ENCODE measurements at places on chromosomes 5 and 9. TPM values are rescaled to one million over a fixed set of nuclear protein-coding genes. Genes with fewer than 3 reads are reported as not detected.

GRCh38 chr9:89409466-89409865 lies 88.4 kb downstream of the SEMA4D start:
- no peak for DNase-seq

GRCh38 chr9:27645161-27645840 lies 72.0 kb upstream of the C9orf72 start:
- no peak for DNase-seq

GRCh38 chr5:133861161-133861737 lies 107.2 kb downstream of the C5orf15 start:
- DNase-seq = no peak

- no peak for DNase-seq
Measured at GRCh38 chr9:89295400-89295799, 15.6 kb upstream of the CKS2 start.

DNA sequence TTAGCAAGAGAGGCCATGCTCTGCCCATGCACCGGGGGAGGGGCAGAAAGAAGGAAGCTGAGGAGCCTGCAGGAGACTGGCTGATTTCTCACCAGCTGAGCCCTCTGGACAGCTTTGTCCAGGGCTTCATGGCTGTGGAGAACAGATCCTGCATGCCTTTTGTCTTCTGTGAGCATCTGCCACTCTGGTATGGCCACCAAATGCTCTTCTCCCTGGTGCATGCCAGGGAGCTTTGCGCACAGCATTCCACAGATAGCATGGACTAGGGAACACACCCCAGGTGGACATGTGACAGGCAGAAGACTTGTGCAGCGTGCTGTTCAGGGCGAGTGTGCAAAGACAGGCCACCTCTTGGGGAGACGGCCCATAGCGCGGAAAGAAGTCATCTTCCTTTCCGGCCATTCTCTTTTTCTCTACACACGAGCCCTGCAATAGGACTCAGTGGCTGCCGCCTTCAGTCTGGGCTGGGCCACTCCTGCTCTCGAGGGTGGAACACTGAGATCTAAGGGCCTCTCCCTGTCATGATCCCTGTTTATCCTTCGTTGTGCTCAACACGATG lies 56.7 kb downstream of the GADD45G start:
- no peak for DNase-seq

- DNase-seq = no peak
Measured at GRCh38 chr9:129572052-129572425, 48.9 kb downstream of the C9orf50 start.

DNA sequence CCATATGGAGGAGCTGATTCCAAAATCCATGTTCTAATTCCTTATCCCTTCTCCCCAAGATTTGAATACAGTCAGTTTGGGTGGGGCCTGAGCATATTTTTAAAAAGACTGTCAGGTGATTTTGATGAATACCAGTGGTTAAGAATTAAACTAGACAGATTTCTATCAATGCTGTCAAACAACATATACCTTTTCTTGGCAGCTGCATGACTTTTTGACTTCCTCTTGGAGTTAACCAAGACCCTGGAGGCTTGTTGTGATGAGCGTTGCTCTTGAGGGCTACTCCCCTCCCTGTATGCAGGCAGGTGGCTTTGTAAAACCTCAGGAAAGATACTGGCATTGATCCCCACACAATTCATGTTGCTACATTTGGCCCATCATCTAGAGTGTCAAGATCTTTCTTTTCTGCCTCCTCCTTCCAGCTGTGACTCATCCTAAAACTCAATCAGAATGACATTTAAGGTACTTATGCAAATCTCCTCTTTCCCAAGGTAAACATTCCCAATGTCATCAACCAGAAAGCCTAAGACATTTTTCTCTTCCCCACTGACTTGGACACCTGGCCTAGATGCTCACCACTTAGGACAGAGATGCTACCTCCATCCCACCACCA lies 61.7 kb downstream of the PPP2R2B start:
- no peak for DNase-seq

DNA sequence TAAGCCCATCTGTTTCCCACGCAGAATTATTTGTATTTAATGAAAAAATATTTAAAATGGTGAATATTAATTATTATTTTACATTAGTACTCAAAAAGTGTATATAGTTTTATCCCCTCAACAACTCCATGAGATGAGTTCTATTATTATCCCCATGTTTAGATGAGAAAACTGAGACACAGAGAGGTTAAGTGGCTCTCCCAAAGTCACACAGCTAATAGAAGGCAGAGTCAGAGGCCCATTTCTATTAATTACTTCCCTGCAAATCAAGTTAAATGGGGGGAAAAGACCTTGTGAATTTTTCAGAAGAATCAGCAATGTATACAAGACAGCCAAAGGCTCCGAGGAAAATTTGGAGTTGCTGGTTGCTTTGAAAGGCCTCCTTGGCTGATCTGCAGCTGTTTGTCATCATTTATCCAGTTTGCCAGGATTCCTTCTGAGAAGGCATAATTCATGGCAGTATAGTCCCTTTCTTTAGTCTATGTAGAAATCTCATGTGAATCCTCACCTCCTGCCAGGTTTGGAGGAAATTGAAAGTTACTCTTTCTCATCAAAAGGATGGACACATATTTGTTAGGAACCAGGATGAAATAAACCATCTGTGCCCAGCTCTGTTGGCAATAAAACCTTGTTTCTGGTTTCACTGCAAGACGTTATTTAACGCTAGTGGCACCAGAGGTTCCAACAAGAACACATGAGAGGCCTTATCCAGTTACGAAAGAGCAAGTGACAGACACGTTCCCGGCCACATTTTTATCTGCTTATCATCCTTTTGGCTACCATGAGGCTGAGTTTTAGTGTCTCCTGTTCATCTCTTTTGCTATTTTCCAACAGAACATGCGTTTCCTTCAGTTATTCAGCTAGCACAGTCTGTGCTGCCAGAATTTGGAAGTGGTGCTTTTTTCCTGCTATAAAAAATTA lies 621 bp downstream of the FYB1 start:
- DNase-seq = no peak

- DNase-seq = no peak
Measured at GRCh38 chr5:68740226-68740910, 353.4 kb upstream of the SLC30A5 start.

The MEGF10 gene
- not detected for total RNA-seq

The TEX48 gene
- 1.7 TPM for total RNA-seq

GRCh38 chr5:171984748-171985419 lies 21.6 kb downstream of the FBXW11 start:
- peak; percentile 70 for DNase-seq

The CDH6 gene
- total RNA-seq = not detected

DNA sequence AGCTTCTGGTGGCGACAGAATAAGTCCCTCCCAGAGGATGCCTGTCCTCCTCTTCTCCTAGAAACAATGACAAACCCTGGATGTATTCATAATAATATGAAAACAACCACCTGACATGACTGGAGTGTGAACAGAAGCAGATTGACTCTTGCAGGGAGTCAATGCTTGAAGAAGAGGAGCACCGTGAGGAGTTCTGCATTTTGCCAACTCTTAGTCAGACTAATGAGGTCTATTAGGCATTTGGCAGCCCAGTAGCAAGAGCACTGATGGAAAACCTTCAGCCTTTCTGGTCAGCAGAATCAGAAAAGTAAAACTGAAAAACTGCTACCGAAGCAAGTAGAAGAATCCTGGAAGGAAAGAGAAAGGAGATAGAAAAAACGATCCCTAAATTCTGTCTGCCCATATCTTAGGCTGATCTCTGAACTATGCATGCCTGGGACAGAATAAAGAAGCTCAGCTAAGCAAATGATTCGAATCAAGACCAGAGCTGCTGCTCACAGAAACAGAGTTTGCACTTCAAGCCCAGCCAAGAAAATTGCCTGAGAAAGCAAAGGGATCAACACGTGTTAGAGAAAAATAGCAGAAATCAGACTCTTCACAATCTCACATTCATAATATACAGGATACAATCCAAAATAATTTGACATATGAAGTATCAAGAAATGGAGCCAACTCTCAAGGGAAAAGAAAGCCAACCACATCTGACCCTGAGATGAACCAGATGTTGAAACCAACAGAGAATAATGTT lies 69.5 kb upstream of the OSMR start:
- DNase-seq = no peak

The C9orf50 gene
- total RNA-seq = not detected

The DBH gene
- not detected for total RNA-seq

- DNase-seq = no peak
Measured at GRCh38 chr5:179786861-179787260, 6.9 kb upstream of the LTC4S start.

The FYB1 gene
- total RNA-seq = 198 TPM

- peak; percentile 61 for DNase-seq
Measured at GRCh38 chr9:73869264-73869663, 627.9 kb upstream of the RORB start.

DNA sequence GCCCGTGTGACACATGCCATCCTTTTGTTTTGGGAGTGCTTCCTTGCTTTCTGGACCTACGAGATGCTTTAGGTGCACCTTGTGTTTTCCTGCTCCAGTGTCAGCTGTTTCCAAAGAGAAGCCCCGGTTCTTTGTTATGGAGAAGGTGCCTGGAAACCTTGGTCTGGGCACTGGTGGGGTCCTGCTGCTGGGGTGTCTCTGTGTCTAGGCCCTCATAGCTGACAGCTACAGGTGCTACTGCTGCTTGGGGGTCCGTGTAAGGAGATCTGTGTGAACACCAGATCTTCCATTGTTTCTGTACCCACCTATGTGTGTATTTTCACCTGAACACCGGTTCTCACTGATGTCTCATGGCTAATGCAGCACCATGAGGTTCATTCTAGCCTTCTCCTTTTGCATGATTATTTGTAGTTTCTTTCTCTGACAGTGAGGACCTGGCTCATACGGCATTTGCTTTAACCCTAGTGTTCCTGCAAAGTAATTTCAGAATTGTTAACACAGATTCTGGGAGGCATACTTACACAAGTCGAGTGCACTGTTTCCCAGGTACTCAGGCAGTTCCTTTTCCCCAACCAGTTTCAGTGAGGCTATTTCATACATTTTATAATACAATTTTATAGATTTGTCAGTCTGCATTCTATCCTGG lies 13.2 kb upstream of the FAM120AOS start:
- DNase-seq = no peak

The COL23A1 gene
- total RNA-seq = 0.63 TPM

- no peak for DNase-seq
Measured at GRCh38 chr9:125258832-125259534, 2.6 kb upstream of the GAPVD1 start.

The CARD9 gene
- 1.3 TPM for total RNA-seq

GRCh38 chr5:168793841-168794837 lies 215.0 kb upstream of the PANK3 start:
- peak; percentile 25 for DNase-seq

The PCDHA6 gene
- not detected for total RNA-seq

DNA sequence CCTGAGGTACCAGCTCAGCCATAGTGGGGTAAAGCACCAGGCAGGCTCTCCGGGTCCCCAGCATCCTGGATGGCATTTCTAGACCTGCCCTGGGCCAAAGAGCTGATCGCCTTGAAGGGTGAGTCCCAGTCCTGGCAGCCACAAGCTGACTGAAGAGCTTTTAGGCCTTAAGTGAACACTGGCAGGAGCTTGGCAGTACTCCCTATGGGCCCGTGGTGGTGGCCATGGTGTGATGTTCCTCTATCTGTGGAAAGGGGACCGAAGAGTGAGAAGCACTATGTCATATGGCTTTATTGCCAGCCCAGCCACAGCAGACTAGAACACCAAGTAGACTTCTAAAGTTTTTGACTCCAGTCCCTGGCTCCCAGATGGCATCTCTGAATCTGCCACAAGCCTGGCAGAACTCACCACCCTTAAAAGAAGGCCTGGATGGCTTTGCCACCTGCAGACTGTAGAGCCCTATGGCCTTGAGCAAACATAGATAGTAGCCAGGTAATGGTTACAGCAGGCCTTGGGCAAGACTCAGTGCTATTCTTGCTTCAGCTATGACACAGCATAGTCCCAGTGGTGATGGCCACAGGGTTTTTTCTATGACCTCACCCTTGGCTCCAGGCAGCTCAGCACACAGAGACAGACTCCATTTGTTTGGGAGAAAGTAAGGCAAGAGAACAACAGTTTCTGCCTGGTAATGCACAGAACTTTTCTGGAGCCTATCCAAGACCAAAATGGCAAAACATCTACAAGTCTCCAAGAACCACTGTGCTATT lies 801.5 kb upstream of the DMAC1 start:
- no peak for DNase-seq

The CEMIP2 gene
- total RNA-seq = 46.5 TPM

- no peak for DNase-seq
Measured at GRCh38 chr5:149561848-149562247, 10.6 kb upstream of the CSNK1A1 start.

- DNase-seq = no peak
Measured at GRCh38 chr5:110106750-110107149, 417.0 kb downstream of the MAN2A1 start.

GRCh38 chr5:178377583-178378270 lies 145.1 kb upstream of the PHYKPL start:
- DNase-seq = no peak

The LRRC19 gene
- total RNA-seq = not detected

The ECM2 gene
- not detected for total RNA-seq

- DNase-seq = no peak
Measured at GRCh38 chr9:133773889-133774655, 35.9 kb upstream of the SARDH start.

GRCh38 chr9:118100529-118101419 lies 396.6 kb downstream of the TLR4 start:
- DNase-seq = no peak

DNA sequence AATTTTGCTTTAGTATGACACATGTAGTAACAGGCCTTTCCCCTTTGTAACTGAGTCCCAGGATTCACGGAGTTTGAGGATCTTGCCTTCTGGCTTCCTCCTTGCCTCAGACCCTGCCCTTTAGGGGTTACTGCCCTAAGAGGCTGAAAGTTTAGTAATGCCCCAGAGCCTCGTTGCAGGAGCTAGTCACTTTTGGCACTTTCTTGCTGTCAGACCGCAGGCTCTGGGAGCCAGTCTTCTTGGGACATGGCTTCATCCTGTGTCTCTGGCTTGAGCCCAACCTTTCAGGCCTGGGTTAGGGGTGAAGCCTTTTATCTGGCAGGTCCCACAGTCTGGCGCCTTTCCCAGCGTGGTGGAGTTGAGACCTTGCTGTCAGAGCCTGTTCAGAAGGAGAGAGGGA lies 185.6 kb upstream of the DMRT1 start:
- no peak for DNase-seq

The HTR4 gene
- total RNA-seq = not detected

The SMC2 gene
- total RNA-seq = 81.7 TPM

The DAB2IP gene
- 0.13 TPM for total RNA-seq

DNA sequence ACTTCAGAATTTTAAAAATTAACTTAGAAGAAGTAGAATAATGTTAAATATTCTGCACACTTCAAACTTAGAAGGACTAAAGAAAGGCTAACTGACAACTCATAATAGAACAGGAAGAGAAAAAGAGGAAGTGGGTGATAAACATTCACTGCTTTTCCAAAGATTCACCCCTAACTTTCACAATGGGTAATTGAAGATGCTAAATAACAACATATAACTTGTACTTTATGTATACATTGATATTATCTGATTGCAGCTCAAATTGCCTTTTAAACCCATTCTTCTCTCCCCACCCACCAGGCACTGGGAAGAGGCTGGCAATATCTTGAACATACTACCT lies 376.6 kb downstream of the EFNA5 start:
- DNase-seq = no peak
